NCI-H1436 (cell line): ENCODE measurements at places on chromosomes 11 and 22.

DNA sequence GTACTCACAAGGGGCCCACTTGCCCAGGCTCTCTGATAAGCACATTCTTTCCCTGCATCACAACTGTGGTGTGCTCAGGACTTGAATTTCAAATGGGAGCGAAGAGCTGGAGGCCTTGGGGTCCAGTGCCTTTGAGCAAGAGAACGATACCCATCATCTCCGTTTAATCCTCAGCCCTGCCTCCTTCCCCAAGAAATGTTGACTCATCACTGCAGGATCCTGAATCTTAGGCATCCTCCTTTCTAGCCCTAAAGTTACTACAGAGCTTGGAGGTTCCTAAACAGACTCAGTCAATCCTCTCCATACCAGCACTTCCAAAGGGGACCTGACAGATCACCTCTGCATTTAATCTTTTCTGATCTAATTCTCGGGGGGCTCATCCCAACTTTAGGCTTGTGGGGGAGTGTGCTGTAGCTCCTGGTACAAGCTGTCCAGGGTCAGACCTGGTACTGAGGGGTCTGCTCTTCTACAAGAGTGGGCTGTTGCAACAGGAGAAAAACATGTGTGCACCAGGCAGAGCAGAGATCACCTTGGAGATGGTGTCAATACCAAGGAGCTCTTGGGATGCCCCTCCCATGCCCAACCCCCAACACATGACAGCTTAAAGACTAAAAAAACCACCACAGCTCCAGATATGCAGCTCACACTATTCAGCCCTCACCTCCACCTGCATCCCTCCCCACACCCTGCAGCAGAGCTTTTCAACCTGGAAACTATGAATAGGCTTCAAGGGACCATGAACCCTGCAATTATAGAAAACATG lies 3.9 kb upstream of the PRG2 start:
- no peak for DNase-seq

DNA sequence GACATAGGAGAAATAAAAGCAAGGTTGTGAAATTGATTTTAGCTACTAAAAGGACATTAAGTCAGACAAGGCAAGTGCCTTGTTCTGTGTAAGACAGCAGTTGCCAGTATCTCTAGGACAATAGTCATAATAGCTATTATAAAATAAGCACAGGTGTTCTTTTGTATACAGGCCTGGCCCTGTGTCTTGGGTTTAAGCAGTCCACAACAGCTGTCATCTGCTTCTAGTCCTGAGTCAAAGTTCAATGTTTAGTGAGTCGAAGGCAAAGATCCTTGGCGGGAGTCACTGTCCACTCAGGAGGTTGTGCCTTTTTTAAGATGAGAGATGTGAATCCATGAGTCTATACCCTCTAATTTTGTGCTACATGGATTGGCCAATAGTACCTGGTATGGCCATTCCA lies 79.5 kb downstream of the SC5D start:
- DNase-seq: no peak

DNA sequence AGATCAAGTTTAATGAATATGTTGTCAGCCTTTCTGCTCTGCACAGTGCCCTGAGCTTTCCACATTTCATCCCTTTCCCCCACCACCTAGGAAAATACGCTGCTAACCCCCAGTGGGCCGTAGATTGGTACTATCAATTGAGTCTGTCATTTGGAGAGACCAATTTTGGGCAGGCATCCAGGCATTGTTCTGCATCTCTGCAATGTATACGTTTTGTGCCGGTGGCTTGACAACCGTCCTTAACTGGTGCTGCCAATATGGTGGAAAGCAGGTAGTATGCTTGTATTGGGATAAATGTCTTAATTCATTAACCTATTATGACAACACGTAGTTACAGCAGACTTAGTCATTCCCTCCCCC lies 1.3 kb downstream of the ELMOD1 start:
- DNase-seq: no peak

DNA sequence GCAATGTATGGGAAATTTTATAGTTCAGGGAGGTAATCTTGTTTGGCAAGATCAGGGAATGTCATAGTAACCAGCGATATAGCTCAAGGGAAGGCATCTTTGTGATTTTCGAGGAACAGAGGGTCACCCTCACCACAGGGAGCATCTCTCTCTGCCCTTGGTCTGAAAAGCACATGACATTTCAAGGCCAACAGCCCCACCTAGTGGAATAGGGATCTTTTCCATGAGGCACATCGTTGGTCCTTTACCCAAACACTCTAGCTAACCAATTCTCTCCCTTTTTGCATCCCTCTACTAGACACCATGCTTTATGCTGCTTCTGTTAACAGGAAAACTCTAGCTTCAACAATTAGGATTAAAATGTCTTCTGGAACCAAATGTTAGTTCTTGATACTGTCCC lies 179.0 kb downstream of the GRM5 start:
- peak; percentile 25 for DNase-seq

DNA sequence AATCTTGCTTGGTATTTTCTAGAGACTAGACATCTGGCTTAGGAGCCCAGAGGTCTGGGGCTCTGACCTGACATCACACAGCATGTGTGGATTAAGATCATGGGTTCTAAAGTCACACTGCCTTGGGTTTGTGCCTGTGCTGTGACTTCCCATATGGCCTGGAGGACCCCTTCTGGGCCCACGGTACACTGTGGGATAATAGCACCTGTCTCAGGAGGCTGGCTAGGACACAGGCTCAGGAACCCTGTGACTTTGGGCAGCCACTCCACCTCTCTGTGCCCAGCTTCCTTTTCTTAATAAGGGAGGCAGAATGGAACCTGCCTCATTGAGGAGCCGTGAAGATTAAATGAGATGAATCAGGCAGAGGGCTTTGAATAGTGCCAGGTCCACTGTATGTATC lies 99.2 kb upstream of the B3GAT1 start:
- no peak for DNase-seq

- DNase-seq: no peak
Observed at GRCh38 chr11:44998051-44998450, 47.4 kb upstream of the TP53I11 start.

GRCh38 chr22:49492308-49492707 lies 335.4 kb downstream of the BRD1 start:
- DNase-seq: no peak

GRCh38 chr22:29345932-29346331 lies 30.4 kb upstream of the RASL10A start:
- no peak for DNase-seq
